ENCODE measurements at places on chromosomes 3 and 15.

DNA sequence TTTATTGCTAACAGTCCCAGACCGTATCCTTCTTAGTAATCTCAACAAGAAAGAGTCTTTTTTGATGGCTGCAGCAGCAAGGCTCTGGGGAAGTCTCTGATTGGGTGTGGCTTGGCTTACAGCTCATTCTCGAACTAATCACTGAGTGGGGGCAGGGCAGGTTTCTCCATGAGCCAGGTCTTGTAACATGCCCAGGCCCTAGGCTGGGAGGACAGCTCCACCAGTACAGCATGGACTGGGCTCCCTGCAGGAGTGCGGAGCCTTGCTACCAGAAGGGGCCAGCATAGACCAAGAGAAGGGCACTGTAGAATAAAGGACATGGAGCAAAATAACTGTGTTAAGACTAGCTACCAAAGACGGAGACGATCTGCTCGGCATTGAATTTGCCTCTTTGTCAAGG, 7.2 kb downstream of the CD276 start:
- DNase-seq: peak; percentile 93

- peak; percentile 90 for DNase-seq
Observed at GRCh38 chr3:46187876-46188275, 20.2 kb downstream of the CCR1 start.

GRCh38 chr15:96362755-96363651, 32.5 kb downstream of the NR2F2 start:
- DNase-seq: no peak

DNA sequence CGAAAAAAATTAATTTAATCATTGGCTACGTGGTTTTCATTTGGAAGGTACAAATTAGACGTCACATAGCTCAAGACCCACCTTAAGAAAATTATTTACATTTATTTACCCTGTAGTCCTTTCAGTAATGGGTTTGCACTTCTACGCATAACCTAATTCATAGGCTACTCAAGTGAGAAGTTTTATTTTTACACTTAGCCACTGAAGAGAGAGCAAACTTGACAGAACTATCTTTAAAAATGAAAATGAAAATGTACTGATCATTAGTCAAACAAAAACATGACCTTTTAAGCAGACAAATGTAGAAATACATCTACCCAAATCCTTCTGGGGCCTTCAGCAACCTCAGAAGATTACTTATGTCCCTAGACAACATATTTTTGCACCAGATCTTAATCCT, 269.4 kb upstream of the TTC14 start:
- no peak for DNase-seq

DNA sequence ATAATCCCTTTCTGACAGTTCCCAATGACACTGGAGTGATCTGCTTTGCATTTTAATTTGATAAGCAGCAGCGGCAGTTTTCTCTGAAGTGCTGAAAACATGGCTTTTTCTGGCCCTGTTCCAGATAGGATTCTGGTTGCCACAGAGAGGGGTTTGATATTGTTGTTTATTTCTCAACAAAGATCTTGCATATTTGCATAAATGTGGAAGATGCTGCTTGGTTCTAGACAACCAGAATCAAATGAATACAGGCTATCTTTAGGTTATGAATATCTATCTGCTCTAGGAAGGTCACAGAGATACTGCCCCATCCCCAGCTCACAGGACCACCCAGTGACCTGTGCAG, 137.1 kb downstream of the ZNF609 start:
- DNase-seq: no peak

- no peak for DNase-seq
Observed at GRCh38 chr3:11991751-11992150, 12.4 kb upstream of the SYN2 start.

- no peak for DNase-seq
Observed at GRCh38 chr3:36215241-36215640, 165.1 kb upstream of the STAC start.

DNA sequence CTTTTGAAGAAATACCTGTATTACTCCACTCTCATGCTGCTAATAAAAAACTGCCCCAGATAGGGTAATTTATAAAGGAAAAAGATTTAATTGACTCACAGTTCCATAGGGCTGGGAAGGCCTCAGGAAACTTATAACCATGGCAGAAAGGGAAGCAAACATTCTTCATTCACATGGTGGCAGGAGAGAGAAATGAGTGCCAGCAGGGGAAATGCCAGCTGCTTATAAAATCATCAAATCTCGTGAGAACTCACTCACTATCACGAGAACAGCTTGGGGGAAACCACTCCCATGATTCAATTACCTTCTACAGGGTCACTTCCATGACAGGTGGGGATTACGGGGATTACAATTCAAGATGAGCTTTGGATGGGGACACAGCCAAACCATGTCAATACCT, 18.7 kb downstream of the MFSD1 start:
- DNase-seq: no peak

- no peak for DNase-seq
Observed at GRCh38 chr3:119551598-119551997, 7.8 kb downstream of the CD80 start.

- no peak for DNase-seq
Observed at GRCh38 chr3:98843266-98843959, 58.1 kb downstream of the DCBLD2 start.

- no peak for DNase-seq
Observed at GRCh38 chr3:134077649-134078161, 48.0 kb upstream of the SLCO2A1 start.

DNA sequence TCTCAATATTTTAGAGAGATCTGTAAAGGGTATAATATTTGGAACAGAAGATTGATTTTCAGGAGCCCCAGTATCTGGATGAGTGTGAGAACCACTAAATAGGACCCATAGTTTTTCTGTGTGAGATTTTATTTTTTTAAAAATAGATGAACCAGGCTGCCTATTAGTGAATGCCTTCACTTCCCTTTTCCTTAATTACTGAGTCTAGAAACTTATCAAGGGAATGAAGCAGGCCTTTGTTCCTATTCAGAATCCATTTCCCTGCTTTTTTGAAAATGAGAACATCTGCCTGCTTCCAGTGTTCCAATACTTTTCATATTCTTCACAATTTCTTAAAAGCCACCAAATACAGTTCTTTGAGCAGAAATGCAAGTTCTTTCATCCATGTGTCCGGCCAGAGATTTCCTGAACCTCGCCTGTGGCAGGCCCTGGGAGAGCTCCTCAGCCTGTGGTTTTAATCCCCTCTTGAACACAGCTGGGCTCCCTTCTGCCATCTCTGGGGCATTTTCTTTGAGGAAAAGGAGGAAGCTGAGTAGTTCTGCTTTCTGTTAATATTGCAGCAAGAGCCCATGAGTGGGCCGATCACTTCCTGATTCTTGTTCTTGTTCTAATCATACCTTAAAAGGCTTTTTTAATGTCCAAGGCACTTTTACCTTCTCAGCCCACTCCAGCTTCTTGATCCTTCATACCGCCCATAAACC, 4.7 kb downstream of the EHD4 start:
- DNase-seq: peak; percentile 57

DNA sequence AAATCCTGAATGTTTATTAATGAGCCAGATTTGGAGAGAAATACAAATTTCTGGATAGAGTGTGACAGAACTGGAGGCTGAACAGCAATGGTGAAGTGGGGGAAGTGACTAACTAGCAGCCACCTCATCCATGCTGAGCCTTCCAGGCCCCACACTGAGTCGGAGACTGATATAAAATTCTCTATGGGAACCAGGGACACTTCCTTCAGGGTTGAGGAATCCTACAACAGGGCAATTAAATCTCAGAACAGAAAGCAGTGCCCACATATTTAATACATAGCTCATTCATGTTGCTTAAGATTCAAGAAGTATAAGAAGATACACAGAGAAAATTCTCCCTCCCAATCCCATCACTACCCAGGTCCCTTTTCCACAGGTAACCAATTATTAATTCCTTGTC, 49.3 kb downstream of the HACD2 start:
- peak; percentile 73 for DNase-seq

DNA sequence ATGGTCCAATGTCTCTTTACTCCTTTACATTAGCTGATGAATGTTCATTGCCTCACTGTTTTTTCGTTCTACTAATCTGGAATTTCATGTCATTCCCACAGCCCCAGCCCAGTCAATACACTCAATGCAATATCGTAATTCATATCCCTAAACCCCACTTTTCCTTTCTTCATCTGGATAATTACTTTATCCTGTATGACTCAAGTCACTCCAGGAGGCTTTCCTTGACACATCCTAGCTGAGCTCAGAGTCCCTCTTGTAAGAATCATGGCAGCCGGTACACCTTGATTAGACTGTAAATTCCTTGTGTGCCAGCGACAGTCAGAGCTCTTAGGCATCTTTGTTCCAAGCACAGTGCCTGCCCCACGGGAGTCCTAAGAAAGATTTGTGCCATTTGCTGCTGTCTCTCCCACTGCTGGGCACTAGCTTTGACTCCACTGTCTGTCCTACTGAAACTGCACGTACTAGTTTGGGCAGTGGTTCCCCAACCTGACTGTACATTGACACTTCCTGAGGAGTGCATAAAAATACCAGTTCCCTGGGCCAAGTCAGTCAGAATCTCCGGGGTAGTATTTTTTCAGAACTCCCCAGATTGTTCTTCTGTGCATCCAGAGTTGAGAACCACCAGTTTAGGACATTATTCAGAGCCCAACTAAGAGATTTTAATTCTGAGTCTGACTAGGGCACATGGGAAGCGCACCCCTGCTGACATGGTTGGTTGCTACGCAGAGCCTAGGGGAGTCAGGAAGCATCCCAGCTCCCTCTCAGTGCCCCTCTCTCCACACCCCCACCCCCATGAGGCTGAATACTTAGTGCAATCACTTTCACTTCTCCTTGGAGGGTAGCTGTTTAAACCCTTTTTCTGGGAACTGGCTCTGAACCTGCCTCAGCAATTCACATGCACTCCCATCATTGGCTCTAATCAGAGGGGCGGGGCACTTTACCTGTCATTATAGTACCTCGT, 19.5 kb upstream of the C3orf70 start:
- DNase-seq: no peak

GRCh38 chr3:134315286-134316106, 58.8 kb downstream of the AMOTL2 start:
- DNase-seq: peak; percentile 91

DNA sequence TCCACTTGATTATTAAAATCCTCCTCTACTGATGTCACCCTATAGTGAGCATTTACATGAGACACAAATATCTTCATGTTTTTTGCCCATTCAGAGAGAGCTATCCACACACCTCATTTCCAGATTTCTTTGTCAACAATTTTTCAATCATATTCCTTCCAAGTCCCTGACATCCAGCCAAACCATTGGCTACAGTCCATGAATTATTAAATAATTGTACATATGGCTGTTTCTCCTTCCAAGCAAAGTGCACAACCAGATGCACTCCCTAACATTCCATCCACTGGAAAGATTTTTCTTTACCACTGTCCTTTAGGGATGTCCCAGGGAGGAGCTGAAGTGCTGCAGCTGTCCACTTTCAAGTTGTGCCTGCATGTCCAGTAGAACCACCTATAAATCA, 328.0 kb upstream of the MDFIC2 start:
- DNase-seq: no peak

- no peak for DNase-seq
Observed at GRCh38 chr15:40444736-40445135, 4.0 kb downstream of the BAHD1 start.

DNA sequence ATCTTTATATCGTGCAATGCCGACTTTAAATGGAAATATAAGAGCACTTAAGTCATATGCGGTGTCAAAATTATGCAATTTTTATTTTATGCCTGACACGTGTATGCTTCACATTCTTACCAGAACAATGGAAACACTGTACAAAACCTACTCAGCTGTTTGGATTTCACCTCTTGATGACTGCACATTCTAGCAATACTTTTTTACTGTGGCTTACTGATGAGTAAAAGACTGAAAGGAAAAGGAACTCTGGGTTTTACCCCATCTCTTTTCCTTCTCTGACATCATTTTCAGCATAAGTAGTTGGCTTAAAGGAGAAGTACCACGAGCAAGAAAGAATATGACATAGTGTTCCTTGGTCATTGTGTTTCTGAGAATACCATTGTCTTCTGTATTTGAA, 142.8 kb downstream of the POLR2M start:
- no peak for DNase-seq

GRCh38 chr15:62094388-62094787, 27.6 kb downstream of the C2CD4A start:
- DNase-seq: no peak

GRCh38 chr15:60539016-60539415, 60.1 kb upstream of the ICE2 start:
- DNase-seq: no peak

DNA sequence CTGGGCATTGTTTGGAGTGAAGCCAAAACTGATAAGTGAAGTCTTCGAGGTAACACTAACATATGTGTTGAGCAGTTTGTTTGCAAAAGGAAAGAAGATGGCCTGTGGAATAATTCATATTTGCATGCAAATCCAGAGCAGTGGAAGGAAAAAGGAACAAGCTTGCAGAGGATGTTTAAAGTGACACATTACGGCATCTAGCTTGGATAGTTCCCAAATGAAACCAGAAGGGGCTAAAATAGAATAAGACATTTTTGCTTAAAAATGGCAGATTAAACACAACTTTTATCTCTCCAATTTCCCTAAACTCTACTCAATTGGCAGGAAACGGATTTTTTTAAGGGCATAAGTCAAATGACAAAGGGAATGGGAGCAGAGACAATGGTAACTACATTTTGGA, 25.4 kb upstream of the RYK start:
- no peak for DNase-seq

DNA sequence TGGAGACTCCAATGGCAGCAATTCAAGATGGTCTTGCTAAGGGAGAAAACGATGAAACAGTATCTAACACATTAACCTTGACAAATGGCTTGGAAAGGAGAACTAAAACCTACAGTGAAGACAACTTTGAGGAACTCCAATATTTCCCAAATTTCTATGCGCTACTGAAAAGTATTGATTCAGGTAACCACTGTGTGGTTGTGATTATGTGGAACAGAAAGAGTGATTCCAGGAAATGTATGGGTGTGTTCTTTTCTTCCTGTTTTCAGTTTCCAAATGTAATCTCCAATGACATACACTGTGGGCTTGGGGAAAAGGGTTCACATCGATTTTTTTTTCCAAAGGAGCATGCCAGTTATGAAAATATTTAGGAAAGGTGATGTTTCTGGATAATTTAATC, 10.9 kb downstream of the SCG3 start:
- DNase-seq: no peak

DNA sequence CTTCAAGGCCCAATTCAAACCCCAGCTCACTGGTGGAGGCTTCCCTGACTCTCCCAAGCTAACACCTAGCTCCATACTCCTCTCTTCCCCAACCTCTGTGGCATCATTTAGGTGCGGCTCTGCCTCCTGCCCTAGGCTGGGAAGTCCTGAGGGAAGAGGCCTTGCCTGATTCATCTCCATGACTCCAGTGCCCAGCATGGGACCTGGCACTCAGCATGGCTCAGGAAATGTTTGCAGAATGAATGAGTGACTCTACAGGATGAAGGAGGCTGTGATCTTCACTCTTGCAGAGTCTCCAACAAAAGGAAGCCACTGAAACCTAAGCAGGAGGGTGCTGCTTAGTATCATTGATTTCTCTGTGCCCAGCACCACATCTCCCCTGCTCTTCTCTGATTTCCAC, 34.5 kb upstream of the INSYN1 start:
- DNase-seq: no peak

GRCh38 chr3:15693355-15693754, 91.8 kb downstream of the BTD start:
- no peak for DNase-seq

GRCh38 chr3:94065819-94066480, 3.1 kb downstream of the NSUN3 start:
- DNase-seq: no peak

GRCh38 chr3:66198437-66199088, 22.2 kb upstream of the SLC25A26 start:
- DNase-seq: no peak
